Suprapubic skin (tissue), 4 donors: ENCODE measurements at places on chromosomes 6 and 20.

DNA sequence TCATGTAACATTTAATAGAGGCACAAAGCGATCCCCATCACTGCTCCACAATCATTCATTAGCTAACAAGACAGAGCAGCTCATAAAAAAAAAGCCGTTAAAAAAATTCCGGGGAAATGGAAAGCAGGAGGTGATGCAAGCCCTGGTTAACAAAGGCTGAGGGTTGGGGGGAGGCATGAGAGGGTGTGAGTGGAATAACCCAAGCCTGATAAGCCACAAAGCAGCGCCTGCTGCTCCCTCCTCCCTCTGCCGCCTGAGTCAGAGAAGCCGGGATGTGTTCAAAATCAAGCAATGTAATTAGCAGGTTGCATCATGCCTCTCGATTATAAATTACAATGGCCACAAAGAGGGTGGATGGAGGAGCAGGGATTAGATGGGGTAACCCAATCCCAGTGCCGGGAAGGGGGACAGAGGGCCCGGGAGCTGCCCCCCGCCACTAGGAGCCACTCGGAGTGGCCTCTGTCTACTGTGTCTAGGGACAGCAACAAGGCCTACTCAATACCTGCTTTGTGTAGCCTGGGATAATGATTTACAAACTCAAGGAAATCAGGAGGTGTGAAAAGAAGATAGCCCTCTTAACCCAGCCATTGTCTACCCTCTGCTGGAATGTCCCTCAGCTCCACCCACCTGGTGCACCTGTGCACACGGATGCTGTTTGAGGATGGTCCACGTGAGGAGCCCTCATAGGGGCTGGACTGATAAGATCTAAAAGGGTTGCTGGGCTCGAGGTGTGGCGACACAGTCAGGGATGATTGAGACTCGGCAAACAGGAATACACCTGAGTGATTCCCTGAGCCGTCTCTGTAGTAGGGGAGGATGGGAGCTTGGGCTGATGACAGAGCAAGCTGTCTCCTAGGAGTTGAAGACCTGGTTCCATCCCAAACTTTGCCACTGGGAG, 156.9 kb downstream of the VEGFA start:
- peak; percentile 46 for DNase-seq

- DNase-seq = no peak
Observed at GRCh38 chr6:24330137-24330732, 27.6 kb downstream of the DCDC2 start.

DNA sequence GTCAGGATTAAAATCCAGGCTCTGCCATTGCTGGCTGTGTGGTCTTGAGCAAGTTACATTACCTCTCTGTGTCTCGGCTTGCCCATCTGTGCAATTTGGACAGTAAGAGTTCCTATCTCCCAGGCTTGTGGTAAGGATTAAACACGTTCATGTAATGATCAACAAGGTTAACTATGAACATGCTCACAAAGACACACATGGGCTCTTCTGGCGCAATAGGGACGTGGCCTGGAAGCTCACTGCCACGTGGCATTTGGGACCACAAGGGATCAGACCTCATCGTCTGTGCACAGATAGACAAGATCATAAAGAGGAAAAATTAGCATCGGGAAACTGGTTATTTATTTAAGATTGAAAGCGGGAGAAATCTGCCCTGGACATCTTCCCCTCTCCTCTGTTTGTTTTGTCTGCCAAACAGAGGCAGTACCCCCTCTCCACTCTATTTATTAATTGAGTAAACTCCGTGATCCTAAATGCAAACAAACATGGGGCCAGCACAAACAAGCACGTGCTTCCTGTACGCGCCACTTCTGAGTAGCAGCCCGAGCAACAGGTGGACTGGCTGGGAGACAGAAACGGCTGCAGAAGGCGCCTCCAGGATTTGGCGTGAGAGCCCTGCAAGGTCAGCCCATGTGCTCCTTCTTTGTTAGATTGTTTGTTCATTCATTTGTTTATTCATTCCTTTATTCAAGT, 95.0 kb downstream of the CDH26 start:
- no peak for DNase-seq

- DNase-seq = no peak
Observed at GRCh38 chr6:7587631-7588100, 2.3 kb upstream of the SNRNP48 start.

DNA sequence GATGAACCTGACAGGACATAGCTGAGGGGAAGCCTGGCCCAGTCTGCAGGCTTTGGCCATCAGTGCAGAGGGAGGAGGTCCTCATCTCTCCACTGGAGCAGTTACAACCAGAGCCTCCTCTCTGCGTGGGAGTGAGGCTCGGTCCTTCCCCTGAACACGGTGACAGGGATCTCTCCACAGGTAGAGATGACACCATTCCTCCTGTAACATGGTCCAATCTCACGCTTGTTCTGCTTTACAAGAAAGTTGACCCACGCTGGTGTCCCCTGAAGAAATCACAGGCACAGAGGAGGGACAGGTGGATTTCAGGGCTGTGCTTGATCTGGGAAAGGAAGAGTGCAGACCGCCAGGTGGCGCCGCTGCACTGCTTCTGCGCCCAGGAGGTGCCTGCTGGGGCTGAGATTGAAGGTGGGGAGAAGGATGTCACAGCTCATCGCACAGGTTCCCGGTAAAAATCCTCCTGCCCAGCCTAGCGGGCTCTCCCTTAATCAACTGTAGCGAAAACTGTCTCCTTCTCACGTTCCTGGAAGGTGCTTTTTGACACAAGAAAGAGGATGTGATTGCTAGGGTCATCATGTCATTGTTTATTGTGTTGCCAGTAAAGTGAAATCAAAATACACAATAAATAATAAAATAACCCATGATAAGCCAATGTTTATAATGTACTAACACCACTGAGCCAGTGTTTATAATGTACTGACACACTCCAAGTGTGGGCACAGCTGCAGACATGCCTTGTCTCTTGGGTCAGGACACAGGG, 20.4 kb downstream of the HLA-G start:
- DNase-seq = no peak

- DNase-seq = no peak
Observed at GRCh38 chr20:444862-445426, 17.4 kb downstream of the TBC1D20 start.

DNA sequence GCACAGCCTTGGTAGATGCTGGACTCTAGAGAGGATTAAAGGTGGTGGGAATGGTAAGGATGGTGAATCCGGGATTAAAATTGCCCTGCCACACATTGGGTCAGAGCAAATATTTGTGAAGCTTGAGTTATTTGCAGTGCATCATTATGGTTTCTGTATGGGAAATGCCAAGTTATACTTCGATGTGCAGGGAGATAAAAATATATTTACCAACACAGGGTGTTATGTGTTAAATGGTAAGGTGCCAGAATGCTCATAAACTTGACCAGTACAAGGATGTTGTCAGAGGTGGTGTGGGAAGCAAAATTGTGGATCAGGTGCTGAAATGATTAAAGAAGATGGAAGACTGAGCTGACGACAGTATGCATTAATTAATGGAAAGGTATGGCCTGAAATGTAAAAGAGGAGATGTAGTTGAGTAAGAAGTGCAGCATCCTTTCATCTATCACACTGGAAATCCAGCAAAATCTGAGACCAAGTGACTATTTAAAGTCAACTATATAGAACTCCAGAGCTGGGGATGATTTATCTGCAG, 262.3 kb downstream of the ADGB start:
- no peak for DNase-seq
